ENCODE measurements at places on chromosomes 16 and 17.

DNA sequence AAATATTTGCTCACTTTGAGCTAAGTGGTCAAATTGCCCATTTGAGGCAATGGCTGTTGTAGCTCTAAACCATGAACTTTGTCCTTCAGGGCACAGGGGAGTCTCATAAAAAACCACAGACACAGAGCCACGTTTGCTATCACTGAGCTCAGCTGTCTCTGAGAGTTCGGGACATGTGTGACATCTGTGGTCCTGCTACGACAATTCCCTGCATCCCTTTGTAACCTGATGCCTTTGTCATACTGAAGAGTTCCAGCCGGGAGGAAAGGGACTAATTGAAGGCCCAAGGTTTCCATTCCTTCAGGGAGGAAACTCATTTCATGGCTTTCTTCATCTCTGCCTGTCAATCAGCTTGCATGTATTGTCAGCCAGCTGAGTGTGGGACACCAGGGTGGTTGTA lies 599.4 kb upstream of the CDH5 start:
- no peak for DNase-seq

GRCh38 chr17:8019665-8020650 lies 17.5 kb downstream of the GUCY2D start:
- no peak for DNase-seq

DNA sequence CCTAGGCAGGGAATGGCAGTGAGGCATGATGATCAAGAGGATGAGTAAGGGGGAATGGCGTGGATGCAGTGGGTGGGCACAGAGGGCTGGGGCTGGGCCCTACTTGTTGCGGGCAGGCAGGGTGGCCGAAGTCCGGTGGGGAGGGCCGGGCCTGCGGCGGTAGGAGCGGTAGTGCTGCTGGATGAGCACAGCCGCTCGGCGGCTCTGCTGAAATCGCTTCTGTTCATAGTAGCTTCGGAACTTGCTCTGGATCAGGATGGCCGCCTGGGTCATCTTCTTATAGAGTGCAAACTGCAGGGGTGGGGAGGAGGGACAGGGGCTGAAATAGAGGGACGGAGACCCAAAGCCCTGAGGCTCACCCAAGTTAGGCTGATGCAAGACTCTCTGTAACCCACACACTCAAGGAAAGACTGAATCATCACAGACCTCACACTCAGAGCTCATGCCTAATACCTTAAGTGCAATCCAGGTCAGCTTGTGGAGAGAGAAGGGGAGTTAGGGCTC lies 1.5 kb upstream of the SPAG7 start:
- DNase-seq: no peak

- DNase-seq: no peak
Measured at GRCh38 chr17:36936455-36937000, 747 bp upstream of the LHX1 start.

GRCh38 chr17:75114552-75115314 lies 5.0 kb downstream of the ARMC7 start:
- DNase-seq: no peak

DNA sequence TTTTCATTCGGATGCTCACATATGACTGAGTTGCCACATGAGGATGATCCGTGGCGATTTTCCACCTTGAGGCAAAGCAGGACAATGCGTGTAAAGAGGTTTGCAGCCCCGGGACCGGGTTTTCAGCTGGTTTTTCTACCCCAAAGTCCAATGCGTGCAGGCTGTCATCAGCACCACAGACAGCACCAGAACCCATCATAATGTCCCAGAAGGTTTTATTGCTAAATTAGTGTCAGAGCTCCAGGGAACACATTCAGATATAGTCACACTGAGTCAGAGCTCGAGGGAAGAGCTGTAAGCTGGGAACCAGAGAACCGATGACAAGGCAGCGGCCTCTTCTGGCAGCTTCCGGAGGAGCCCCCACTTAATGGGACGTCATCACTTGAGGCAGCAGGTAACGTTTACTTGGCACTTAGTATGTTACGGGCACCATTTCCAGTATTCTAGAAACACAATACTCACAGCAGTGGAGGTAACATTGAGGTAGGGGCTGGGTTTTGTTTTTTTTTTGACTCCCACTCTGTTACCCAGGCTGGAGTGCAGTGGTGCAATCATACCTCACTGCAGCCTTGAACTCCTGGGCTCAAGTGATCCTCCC lies 8.9 kb upstream of the NAGPA start:
- DNase-seq: no peak

All from activated naive CD4-positive, alpha-beta T cell (primary cell).